ENCODE measurements at places on chromosomes 7 and 10.
A peak's percentile ranks its signal among the peaks of the same experiment; 100 is the strongest.

DNA sequence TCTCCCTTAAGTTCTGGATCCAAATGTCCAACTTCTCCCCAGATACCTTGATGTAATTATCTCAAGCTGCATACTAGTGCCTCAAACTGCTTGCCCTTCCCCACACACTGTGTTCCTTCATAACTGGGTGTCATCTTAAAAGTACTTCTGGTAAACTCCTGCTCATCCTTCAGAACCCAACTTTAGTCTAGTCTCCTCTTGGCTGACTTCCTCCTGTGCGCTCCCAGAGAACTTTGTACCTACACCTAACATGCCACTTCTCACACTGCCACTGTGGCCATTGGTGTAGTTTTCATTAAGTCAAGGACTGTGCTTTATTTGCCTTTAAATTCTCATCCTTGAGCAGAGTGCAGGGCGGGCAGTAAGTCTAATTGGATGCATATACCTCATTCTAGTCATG, 575.2 kb upstream of the GALNT17 start:
- DNase-seq = no peak

DNA sequence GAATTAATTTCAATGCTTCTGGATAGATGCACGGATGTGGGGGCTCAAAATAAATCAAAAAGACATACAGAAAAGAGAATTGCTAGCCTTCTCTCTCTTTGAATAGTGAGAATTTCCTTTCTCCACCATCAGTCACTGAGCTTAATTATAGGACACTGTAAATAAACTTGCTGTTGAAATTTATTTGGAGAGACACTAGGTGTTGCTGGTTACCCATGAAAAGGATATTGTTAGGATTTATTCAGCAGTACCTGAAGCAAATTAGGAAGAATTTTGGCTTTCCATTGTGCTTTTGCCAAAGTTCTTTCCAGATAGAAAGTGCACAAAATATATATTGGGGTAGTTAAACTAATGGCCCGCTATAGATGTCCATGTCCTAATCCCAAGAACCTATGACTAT, 27.6 kb downstream of the GCC1 start:
- DNase-seq = no peak

- DNase-seq = no peak
These were observed 36.8 kb downstream of the SRI start for GRCh38 chr7:88183051-88183450.

DNA sequence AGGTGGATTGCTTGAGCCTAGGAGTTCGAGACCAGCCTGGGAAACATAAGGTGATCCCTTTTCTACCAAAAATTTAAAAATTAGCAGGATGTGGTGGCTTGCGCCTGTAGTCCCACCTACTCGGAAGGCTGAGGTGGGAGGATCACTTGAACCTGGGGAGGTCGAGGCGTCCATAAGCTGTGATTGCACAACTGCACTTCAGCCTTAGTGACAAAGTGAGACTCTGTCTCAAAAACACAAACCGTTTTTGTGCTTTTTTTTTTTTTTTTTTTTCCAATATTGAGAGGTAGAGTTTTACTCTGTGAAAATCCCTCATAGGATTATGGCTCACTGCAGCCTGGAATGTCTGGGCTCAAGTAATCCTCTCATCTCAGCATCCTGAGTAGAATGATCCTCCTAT, 14.1 kb downstream of the CCAR1 start:
- no peak for DNase-seq

GRCh38 chr7:134750083-134751062, 29.1 kb upstream of the CALD1 start:
- DNase-seq = peak; percentile 86

DNA sequence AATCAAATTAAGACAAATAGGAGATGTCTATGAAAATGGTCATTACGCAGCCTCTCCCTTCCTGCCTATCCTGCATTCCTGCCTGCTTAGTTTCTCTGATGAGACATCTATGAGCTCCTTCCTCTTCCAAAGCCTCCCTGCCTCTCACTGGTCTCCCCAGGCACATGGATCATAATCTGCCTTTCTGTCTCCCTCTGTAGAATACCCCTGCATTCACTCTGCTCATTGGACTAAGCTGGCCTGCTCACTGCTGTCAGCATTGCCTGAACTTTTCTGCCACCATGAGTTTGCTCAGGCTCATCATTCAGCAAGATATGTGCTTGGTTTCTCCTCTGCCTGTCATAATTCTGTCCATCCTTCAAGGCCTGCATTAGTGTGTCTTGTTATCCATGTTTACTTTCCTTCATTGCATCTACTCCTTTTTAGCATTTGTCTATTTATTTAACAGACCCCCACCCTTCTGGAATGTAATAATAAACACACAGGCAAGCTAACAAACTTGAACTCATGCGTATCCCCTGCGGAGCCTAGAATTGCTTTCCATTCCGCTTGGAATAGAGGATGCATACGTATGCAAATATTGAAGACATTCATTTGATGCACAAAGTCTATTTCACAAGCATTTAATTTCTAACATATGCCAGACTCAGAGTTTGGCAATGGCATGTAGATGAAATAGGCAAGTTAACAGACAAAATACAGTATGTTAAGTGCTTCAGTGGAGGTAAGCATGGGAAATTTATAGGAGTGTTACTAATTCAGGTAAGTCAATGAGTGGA, 88.3 kb downstream of the PTPRZ1 start:
- no peak for DNase-seq

GRCh38 chr7:141954334-141954733, 7.6 kb upstream of the CLEC5A start:
- DNase-seq = no peak

GRCh38 chr7:69844264-69844868, 246.1 kb downstream of the AUTS2 start:
- DNase-seq = no peak

DNA sequence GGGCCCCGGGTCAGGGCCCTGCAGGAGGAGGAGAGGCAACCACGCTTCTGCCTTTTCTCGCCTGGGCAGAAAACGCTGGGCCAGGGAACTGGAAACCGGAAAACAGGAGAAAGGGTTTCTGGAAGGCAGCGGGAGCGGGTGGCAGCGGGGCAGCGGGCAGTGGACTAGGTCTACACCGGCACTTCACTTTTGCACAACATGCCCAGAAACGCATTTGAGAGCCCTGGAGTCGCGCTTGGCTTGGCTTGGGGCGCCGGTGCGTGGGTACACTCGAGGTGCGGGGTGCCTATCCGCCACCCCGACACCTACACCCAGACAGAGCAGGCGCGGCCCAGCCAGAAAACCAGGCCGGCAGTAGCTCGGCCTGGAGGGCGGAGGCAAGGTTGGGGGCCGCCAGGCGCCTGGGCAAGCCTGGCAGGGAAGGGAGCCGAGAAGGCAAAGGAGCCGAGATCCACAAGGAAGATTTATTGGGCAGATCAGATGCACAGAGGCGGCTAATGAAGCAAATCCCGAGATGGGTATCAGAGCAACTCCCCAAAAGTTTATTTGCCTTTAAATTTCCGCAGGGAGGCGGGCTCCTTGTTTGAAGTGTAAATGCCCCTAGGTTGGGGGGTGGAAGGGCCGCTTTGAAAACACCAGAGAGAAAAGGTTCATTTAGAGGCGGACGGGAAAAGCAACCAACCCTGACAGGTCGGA, 3.2 kb upstream of the PAX2 start:
- DNase-seq = no peak

DNA sequence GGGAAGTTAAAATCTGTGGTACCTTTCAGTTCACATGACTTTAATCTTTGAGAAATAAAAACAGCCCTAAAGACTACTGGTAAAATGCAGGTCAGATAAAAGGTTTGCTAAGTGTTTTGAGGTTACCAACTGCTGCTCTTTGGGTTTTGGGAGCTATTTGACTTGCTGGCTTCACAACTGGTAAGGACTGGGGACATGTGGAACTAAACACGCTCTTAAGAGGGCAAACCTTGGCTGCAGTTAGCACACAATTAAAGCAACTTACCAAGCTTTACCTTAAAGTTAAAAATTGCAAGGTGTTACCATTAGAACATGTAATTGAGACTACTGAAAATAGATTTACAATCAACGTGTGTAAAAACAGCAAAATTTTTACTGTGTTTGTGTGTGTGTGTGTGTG, 220.2 kb downstream of the PHF14 start:
- no peak for DNase-seq

DNA sequence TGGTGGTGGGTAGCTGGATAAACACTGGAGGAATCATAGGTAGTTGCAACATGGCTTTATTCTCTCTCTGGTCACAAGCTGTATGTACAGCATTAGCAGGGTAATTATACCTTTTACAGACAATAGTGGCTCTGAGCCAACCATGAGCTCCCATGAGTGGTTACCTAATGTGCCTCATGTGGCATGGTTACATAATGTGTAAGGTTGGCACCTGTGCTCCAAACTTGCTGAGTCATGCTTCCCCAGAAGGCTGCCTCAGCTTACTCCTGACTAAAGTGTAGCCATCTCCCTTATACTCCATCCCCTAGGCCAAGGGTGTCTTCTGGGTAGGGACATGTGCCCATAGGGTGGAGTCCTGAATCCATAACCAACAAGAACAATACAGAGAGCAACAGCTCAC, 345.3 kb upstream of the SEMA3C start:
- no peak for DNase-seq

- no peak for DNase-seq
These were observed 181.0 kb upstream of the NPY start for GRCh38 chr7:24102988-24103387.

DNA sequence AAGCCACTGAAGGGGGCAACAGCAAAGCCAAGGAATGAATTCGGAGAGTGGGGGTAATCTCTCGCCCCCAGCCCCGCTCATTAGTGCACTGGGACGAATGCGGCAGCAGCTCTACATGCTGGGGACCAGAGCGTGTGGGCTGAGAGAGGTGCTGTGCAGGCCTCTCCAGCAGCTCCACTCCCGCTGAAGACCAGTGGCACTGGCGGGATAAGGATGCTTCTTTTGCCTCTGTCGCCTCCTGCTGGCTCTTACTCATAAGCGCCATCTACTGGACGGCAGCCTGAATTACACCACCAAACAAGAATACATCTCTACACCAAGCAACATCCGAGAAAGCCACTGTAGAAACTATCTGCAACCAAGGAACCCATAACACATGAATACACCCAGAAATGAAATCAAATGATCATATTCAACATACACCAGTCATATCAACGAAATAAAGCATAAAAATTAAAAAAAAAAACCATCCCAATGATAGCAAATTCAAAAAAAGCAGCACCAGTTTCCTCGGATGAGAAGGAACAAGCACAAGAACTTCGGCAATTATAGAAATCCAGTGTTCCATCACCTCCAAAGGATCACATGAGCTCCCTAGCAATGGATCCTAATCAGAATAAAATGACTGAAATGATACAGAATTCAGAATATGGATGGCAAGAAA, 79.0 kb upstream of the TMEM168 start:
- peak; percentile 52 for DNase-seq

GRCh38 chr7:131726686-131727085, 170.3 kb upstream of the PODXL start:
- no peak for DNase-seq

- DNase-seq = no peak
These were observed 651 bp downstream of the MYO3A start for GRCh38 chr10:25934621-25935139.

- no peak for DNase-seq
These were observed 105.8 kb upstream of the VIPR2 start for GRCh38 chr7:159250471-159250870.

GRCh38 chr7:66517212-66517909, 111.3 kb upstream of the KCTD7 start:
- DNase-seq = no peak

All from liver (tissue), 10 donors.